Femur (tissue), 1 donor: ENCODE measurements at places on chromosomes 7 and 10.

DNA sequence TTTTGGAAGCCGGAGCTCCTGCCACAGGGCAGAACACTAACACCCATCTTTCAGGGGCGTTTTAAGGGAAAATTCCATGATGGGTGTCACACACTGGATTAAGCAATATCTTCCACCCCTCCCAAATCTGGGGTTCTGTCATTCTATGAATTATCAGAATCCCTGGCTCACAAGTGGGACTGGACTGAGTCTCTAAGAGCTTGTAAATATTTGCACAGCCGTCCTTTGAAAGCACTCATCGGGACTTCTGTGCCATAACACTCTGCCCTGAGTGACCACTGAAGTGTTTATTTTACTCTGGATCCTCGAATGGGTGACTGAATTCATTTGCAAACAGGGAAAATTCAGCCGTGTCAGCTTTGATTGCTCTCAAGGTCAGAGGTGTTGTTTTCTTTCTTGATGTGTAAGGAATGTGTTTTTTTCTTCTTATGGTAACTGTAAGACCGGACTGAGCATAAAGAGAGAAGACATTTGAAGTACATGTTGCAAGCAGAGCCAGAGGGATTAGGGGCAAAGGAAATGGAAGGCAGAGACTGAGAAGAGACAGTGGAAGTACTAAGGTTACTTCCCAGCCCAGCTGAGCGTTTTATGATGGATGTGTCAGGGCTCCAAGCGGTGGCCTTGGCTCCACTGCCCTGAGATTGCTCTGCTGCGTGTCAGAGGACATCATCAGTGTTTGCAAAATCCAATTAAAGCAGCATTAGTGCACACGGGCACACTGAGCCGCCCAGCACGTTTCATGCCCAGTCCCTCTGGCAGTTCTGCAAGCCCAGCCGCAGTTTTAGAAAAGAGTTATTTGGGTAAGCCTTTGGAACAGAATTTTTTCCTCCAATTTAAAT, 17.7 kb upstream of the GTPBP4 start:
- DNase-seq: no peak

DNA sequence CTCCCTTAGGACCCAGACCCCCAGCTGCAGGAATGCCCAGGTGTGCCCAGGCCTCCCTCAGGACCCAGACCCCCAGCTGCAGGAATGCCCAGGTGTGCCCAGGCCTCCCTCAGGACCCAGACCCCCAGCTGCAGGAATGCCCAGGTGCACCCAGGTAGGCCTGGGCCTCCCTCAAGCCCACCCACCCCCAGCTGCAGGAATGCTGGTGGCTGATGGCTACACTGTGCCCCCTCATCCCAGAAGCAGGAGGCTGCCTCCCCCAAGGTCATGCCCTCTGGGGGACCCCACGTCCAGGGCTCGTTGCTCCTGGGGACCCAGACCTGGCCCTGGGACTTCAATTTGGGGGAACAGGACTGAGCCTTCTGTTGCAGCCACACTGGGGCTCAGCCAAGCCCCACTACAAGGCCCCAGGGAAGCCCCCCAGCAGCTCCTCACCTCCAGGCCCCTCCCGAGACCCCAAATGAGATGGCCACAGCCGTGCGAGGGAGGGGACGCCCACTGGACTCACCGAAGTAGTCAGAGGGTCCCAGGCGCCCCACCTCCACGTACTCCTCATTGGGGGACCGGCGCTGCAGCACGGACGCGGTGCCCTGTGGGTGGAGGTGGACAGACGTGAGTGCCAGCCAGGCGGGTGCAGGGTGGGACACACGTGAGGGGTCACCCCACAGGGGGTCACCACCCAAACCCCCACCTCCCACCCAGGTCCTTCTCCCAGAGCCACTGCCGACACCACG, 31.4 kb upstream of the PDGFA start:
- no peak for DNase-seq

- DNase-seq: peak; percentile 29
Measured at GRCh38 chr10:59708816-59709394, 745 bp downstream of the SLC16A9 start.

GRCh38 chr7:44761207-44762161, 12.8 kb downstream of the ZMIZ2 start:
- no peak for DNase-seq

GRCh38 chr10:113301342-113301984, 251.4 kb upstream of the HABP2 start:
- DNase-seq: no peak

DNA sequence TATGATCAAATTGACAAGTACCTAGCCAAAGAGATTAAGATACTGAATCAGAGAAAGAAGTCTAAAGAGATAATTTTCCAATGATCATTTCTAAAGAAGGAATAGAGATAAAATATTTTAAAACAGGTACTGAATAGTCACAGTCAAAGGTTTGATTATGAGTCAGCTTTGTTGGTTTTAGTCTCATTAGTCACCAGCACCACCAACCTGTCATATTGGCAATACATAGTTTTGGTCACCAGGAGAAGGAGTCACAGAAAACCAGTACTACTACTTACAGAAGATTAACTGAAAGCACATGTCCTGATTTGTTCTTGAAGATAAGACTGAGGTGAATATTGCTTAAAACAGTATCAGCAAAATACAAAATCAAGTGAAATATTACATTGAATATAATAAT, 34.6 kb downstream of the ZEB1 start:
- no peak for DNase-seq

DNA sequence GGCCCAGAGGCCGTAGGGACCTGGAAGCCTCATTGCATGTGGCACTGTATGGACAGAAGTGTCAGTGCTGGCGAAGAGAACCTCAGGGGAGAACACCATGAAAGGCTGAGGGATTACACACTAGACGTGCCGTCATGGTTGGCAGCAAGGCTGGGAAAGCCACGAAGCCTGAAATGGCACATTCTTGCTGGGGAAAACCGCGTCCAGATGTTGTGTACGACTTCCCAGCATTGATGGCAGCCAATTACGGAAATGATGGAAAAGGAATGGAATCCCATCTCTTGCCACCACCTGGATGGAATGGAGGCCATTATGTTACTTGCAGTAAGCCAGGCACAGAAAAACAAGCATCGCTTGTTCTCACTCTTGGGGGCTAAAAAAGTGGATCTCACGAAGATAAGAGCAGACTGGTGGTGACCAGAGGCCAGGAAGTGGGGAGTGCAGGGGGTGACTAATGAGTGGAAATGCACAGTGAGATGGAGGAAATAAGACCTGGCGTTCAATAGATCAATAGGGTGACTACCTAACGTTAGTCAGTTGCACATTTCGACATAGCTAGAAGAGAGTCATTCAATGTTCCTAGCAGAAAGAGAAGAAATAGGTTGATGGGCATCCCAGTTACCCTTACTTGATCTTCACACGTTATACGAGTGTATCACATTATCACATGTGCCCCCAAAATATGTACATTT, 14.6 kb upstream of the PWWP2B start:
- DNase-seq: peak; percentile 55

DNA sequence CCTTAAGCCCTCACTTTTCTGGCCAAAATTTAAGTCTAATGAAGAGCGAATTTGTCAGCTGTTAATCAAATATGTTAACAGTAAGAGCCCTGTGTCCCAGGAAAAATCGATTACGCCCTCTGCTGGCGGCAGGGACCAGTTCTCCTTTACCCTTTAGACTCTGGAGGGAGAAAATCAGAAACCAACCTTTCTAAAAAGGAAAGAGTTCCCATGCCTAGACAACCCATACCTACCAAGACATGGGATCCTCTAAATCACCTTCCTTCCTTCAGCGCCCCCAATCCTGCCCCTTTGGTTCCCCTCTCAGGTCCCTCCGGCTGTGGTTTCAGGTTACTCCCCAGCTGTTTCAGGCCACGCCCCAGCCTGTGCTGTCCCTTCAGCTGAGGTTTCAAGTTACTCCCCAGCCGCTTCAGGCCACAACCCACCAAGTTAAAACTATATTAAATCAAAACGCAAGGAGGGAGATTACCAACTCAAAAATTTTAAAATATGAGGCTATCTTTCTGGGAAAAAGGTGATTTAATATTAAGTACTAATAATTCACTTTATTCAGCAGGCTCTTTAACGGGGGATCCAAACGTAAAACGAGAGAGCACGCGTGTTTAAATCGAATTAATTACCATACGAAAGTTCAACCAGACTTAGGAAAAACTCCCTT, 1.4 kb upstream of the AKR1B15 start:
- DNase-seq: peak; percentile 80

GRCh38 chr10:20835335-20835734, 61.8 kb downstream of the NEBL start:
- no peak for DNase-seq

DNA sequence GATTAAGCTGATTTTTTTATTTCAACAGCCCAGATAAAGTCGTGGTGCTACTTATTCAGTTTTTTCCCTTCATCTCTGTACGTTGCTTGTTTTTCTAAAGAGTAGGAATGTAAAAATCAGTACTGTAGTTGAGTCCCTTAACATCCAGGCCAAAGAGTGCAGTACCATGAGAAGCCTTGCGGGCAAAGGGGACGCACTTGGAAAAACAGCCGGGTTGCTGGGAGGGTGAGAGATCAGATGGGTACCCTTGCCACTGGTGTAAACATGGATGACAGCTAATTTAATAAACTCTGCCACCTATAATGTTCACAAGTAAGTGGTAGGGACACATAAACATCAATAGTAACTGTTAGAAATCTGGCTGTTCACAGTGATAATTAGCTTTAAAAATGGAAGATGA, 175.9 kb downstream of the POU6F2 start:
- DNase-seq: no peak
